Stimulated activated CD4-positive, alpha-beta T cell treated with anti-CD3 and anti-CD28 coated beads, Interleukin-15, amount 100 ng/mL, for 1 hour (primary cell): ENCODE measurements at places on chromosomes 7 and 10.
A peak's percentile ranks its signal among the peaks of the same experiment; 100 is the strongest.

- DNase-seq: no peak
Measured at GRCh38 chr7:66810716-66811115, 70.2 kb downstream of the RABGEF1 start.

DNA sequence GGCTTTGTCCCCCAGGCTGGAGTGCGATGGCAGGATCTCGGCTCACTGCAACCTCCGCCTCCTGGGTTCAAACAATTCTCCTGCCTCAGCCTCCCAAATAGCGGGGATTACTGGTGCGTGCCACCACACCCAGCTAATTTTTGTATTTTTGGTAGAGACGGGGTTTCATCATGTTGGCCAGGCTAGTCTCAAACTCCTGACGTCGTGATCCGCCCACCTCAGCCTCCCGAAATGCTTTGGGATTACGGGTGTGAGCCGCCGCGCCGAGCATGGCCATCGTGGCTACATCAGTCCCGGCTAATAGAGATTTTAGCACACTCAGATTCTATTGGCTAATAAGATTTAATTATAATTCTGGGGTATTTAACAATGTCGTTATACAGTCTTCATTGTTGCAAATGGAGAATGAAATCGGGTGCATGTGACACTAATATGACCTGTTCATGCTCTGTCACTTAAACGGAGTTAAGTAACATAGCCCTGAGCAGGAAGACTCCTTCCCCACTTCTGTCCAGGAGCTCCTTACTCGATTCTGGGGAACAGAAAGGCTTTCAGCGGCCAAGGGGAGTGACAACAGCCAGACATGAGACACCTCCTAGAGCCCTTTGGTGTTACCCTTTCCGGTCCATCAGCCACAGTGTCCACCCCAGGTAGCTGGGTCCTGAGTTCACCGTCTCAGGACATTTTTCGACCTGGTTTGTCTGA is 40.9 kb upstream of the FAM20C start:
- DNase-seq: no peak

DNA sequence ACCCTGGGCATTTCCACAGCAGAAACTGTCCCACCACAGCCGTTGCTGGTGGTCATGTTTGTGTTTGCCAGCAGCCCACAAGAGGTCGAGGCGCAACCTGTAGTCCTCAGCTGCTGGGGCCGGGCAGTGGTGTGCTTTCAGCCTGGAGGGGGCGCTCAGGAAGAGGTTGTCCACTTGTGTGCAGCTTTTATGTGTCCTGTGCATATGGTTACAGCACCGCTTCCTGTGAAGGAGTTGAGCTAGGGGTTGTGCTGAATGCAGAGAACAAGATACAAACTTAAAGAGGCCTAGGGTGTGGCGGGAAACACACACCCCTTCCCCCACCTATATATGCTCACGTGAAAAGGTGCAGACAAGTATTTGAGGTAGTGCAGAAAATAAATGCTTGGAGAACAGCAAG is 29.5 kb upstream of the PFKFB3 start:
- DNase-seq: peak; percentile 34

DNA sequence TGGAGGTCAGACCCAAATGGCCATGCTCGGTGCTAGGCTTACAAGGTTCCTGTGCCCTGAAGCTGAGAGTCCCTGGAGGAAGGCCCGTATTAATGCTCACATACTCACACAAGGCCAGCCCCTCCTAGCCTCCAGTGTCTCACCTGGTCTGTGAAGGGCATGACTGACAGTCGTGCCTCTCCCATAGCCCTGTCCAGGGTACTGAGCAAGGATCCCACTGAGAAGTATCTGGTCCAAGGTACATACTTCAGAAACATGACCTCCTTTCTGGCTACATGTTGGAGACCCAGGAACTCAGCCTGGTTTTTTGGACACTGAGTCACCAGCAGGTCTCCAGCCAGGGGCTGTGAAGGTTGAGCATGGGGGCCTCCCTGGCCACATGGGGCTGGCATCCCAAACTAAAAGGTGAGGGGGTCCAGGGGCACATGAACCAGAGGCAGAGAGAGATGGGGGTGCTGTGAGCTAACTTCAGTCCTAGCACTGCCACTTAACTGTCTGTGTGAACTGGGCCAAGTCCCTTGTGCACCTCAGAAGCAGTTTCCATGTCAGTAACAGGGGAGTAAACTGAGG is 17.6 kb upstream of the RASGEF1A start:
- DNase-seq: no peak

GRCh38 chr10:48478469-48478868 is 126.4 kb downstream of the ARHGAP22 start:
- no peak for DNase-seq

- DNase-seq: peak; percentile 25
Measured at GRCh38 chr10:88091490-88092061, 228.2 kb downstream of the PTEN start.

GRCh38 chr7:23065974-23066373 is 39.6 kb upstream of the KLHL7 start:
- DNase-seq: no peak

DNA sequence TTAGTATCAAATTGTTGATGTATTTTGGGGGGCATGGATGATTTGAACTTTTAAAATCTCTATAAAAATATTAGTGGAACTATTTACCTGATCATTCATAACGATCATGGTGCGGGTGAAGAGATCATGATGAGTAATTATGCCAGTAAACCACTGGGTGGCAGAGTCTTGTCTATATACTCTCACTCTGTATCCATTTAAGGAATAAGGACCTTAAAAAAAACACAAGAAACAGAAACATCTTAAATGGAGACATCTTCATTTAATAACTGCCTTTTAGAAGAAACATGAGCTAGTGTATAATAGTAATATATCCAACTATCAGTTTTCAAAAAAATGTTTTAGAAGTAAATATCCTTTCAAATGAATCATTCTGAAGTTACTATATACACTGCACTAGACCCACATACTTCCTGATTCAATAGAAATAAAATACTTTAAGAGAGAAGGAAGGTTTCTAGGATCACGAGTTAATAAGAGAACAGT is 84.0 kb downstream of the NRBF2 start:
- no peak for DNase-seq

DNA sequence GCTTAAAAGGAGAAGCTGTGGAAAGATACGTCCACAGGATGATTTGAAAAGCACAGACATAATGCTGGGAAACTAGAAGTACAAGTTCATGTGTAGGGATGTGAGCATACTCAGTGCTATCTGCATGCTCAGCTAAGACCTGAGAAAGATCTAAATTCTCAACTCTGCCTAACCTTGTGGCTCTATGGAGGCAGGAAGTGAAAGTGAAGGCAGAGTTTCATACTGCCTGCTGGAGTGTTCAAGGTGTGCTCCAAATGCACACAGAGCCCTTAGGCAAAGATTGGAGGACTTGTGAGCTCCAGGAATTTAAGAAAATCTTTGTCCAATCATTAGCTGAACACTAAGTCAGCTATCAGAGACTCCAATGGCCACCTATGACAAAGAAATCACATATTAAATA is 190.9 kb downstream of the RNLS start:
- no peak for DNase-seq
